Stimulated activated CD4-positive, alpha-beta T cell treated with anti-CD3 and anti-CD28 coated beads, Interleukin-12 subunit alpha, Interleukin-12 subunit beta, amount 100 ng/mL, for 24 hours (primary cell): ENCODE measurements at places on chromosomes 12 and 14.

GRCh38 chr12:105418821-105419291 is 88.4 kb downstream of the C12orf75 start:
- DNase-seq = no peak

DNA sequence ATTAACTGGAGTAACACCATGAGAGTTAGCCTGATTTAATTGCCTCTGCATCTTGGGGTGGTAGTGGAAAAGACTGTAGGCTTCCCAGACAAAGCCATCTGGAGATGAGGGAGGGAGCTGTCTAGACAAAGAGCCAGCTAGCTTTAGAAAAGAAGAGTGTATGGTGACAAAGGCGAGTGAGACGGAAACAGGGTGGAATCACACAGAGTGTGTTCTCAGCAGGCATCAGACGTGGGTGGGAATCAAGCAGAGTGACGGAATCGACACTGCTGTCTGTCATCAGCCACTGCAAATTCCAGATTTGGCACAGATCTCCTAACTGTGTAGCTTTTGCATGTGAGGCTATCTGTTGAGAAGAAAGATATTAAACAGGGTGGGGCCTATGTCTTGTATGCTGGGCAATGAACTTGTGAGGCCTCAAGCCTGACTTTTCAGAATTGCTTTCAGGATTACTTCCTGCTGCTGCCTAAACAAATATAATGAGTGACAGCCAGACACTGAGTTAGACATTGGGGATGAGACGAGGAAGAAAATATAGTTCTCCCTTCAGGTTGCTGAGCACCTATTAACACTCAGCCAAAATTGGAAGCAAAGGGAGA is 236.5 kb upstream of the GRIP1 start:
- DNase-seq = no peak

GRCh38 chr14:75723716-75724115 is 62.7 kb downstream of the TTLL5 start:
- no peak for DNase-seq

DNA sequence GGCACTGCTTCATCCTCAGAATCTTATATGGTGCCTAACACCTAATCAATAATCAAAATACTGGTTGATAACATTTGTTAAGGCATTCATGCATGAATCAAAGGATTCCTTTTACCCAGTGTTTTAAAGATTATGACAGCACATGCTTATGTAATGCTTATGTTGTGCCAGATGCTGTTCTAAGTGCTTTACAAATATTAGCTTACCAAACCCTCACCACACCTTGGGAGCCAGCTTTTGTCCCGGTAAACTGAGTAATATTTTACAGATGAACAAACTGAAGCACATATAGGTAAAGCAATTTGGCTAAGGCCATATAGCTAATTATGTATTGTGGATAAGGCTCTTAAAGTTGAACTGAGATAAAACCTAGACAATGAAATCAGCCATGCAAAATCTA is 209.2 kb downstream of the ALX1 start:
- no peak for DNase-seq

DNA sequence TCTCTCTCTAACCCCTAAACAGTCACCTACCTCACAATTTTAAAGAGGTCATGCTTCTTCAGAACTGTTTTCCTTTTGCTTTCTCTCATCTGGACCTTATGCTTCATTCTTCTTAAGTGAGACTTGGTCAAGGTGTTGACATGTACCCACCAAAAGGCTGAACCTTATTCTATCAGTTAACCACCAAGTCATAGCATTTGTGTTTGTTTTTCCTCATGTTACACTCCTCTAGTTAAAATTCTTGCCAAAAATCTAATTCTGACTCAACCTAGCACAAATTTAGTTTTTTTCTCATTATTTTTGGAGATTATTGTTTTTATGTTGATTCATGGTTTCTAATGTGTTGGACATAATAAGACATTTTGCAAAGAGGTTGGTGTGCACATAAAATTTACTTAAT is 578.6 kb downstream of the SLC16A7 start:
- DNase-seq = no peak
